ENCODE measurements at places on chromosomes 16 and 17. TPM values are rescaled to one million over a fixed set of nuclear protein-coding genes. Genes with fewer than 3 reads are reported as not detected.

ALOX12 gene
- total RNA-seq = not detected

TOX3 gene
- 0.57 TPM for total RNA-seq

IGFALS gene
- 0.66 TPM for total RNA-seq

KRTAP2-1 gene
- total RNA-seq = not detected

OTOA gene
- total RNA-seq = 0.44 TPM

ITGAL gene
- total RNA-seq = 4.0 TPM

GPR179 gene
- total RNA-seq = not detected

DYNLRB2 gene
- total RNA-seq = not detected

GAS2L2 gene
- total RNA-seq = not detected

RAP1GAP2 gene
- total RNA-seq = 6.1 TPM

TPSG1 gene
- not detected for total RNA-seq

KCNJ18 gene
- not detected for total RNA-seq

TBC1D16 gene
- 77.1 TPM for total RNA-seq

OTOP3 gene
- not detected for total RNA-seq

NOG gene
- total RNA-seq = not detected
